ENCODE measurements at places on chromosomes 1 and 21.

DNA sequence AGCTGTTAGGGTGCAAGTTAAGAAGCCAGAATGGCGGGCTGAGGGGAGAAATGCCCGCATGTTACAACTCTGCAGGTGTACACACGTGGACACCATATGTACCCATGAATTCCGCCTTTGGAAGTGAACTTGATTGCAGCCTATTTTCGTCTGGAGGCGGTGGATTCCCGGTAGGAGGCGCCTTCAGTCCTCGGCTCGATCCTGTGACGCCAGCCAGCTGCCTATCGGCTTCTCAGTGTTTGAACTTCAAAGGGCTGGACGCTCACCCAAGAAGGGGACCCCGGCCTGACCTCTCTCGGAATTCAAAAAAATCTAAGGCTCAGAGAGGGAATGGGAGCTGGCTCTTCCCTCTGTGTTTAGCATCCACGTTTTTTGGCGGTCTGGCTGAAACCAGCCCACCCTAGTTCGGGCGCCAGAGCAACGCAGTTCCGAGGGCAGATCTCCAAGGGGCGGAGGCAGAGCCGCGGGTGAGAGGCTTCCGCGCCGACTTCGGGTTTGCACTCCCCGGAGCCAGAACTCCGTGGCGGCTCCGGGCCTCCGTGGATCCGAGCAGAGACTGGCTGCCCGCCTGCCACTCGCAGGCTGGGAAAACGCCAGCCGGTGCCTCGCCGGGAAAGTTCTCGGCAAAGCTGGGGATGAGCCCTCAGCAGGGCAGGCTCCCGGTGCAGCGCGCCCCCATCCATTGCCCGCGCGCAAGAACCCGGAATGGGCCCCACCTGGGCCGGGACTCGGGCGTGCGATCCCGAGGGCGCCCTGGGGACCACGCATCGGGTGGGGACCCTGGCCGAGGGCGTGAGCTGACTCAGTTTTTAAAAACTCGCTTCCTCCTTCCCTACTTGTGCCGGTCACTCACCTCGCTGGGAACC lies 996 bp upstream of the TMEM51 start:
- peak; percentile 31 for DNase-seq

GRCh38 chr1:203139976-203140475 lies 12.5 kb downstream of the ADORA1 start:
- DNase-seq = no peak

DNA sequence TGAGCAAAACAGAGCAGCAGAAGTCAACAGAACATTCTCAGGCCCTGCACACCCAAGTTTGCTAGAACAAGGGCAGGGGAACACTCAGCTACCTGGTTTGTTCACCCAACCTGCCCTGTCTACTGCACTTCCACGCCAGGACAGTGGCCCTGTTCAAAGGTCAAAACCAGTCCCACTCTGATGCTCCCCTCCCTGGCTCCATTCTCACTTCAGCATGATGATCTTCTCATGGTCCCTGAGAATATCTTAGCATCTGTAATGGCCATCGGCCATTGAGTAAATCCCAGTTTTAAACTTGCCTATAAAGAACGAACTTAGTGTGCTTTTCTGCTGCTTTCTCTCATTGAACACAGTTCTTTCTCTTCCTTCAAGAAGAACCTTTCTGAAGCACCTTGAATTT lies 293.6 kb downstream of the SMYD3 start:
- DNase-seq = no peak

- DNase-seq = no peak
These were observed 1.2 kb downstream of the KRTAP10-4 start for GRCh38 chr21:44574457-44575306.

- DNase-seq = no peak
These were observed 352.5 kb downstream of the ADGRL2 start for GRCh38 chr1:82153272-82153629.

- DNase-seq = no peak
These were observed 132.8 kb downstream of the PTPRC start for GRCh38 chr1:198771563-198772153.

GRCh38 chr21:44443291-44443890 lies 11.9 kb upstream of the LRRC3 start:
- DNase-seq = no peak

Measured in activated CD4-positive, alpha-beta T cell treated with anti-CD3 and anti-CD28 coated beads for 48 hours (primary cell).